ENCODE measurements at places on chromosomes 5 and 9.
A peak's percentile ranks its signal among the peaks of the same experiment; 100 is the strongest.

GRCh38 chr9:3541206-3541605, 15.4 kb upstream of the RFX3 start:
- no peak for DNase-seq

GRCh38 chr5:158139161-158139560, 280.2 kb upstream of the CLINT1 start:
- DNase-seq, result no peak

GRCh38 chr5:81763294-81763928, 12.5 kb upstream of the SSBP2 start:
- no peak for DNase-seq

- no peak for DNase-seq
Measured at GRCh38 chr9:16309469-16310271, 560.8 kb downstream of the BNC2 start.

GRCh38 chr5:142491270-142491669, 166.4 kb upstream of the SPRY4 start:
- no peak for DNase-seq

- no peak for DNase-seq
Measured at GRCh38 chr5:135156715-135157404, 122.8 kb upstream of the PITX1 start.

- DNase-seq, result no peak
Measured at GRCh38 chr5:77083088-77083487, 4.0 kb downstream of the ZBED3 start.

DNA sequence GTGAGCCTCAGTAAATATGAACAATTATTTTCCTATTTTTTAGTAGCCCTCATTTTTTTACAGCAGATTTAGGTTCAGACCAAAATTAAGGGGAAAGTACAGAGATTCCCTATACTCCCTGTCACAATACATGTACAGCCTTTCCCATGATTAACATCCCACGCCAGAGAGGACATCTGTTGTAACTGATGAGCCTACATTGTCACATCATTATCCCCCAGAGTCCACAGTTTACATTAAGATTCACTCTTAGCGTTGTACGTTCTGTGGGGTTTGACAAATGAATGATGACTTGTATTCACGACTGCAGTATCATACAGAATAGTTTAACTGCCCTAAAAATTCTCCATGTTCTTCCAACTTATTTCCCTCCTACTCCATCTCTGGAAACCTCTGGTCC, 262.3 kb upstream of the MSX2 start:
- no peak for DNase-seq

DNA sequence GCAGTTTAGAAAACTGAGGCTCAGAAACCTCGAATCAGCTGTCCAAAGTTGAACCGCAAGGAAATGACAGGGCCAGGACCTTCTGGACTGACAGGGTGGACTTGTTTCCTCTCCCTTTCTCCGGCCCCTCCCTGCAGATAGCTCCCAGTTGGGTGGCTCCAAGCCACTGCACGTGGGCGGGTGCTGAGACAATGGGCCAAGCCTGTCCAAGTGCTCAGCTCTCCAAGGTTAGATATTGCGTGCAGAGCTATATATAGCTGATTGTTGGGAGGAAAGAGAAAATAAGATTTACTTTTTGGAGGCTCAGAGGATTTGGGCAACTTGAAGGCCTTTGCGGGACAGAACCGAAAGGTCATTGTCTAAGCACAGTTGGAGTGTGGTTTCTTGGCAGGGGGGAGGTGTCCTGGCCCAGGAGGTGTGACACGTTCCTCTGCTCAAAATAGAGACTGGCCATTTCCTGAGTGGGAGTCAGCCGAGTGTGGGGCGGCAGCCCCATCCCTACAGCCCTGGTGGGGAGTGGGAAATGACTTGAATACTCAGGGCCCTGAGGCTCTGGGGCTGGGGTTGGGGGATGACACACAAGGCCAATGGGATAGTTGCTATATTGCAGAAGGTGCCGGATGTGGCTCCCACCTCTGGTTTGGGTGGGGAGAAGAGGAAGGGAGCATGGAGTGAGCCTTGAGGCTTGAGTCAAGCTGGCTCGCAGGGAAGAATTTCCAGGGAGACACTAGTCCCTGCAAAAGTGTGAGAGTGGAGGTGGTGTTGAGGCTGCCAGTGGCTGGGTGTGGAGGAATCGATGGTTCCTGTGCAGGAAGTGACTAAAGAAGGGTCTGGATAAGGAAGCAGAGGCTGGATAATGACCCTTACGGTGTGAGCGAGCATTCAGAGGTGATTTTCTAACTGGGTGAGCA, 44.4 kb upstream of the SMAD5 start:
- no peak for DNase-seq

- no peak for DNase-seq
Measured at GRCh38 chr9:99563364-99563763, 258.3 kb upstream of the NR4A3 start.

GRCh38 chr5:119275601-119276173, 80.1 kb upstream of the TNFAIP8 start:
- peak; percentile 71 for DNase-seq

DNA sequence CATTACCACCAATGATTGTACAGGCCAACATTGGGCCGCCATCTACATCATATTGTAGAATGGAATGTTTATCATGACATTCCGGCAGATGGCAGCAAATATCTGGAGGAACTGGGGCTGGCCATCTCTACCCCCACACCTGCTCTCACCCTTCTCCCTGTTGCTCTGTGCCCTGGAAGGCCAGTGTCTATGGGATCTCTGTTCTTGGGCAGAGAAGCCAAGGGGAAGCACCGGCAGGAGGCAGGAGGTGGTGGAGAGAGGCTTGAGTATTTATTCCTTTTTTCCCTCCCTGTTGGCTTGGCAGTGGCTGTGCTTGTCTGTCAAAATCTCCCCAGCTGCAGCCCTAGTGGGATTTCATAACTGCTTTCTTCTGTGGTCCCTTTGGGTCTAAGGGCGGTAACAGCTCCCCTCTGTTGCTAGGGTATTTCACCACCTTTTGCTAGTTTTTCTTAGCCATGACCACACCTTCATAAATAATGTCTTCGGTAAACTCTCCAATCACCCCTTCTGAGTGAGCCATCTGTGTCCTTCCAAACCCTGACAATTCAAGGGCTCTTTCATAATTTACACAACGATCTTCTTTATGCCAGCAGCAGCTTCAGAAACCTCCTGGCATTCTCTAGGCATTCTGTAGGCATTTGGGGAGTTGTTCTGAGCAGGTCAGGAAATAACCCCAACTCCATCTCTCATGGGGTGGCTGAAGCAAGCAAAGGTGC, 225.8 kb downstream of the MELK start:
- DNase-seq, result no peak

DNA sequence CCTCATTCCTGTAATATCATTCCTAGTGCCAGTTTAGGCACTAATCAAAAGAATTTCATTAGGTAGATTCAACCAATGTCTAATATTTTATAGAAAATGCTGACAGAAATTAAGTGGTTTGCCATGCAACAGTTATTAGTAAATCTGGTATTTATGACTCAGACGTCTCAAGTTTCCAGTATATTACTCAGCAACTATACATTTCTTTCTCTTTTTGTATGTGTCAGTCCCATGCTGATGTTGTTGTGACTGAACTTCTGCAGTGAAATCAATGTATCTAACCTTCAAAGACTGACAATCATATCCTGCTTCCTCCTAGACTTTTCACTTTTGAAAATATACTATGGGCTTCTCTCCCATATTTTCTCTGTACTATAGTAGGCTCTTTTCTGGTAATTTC, 822.5 kb downstream of the NR2F1-AS1 start:
- DNase-seq, result no peak

DNA sequence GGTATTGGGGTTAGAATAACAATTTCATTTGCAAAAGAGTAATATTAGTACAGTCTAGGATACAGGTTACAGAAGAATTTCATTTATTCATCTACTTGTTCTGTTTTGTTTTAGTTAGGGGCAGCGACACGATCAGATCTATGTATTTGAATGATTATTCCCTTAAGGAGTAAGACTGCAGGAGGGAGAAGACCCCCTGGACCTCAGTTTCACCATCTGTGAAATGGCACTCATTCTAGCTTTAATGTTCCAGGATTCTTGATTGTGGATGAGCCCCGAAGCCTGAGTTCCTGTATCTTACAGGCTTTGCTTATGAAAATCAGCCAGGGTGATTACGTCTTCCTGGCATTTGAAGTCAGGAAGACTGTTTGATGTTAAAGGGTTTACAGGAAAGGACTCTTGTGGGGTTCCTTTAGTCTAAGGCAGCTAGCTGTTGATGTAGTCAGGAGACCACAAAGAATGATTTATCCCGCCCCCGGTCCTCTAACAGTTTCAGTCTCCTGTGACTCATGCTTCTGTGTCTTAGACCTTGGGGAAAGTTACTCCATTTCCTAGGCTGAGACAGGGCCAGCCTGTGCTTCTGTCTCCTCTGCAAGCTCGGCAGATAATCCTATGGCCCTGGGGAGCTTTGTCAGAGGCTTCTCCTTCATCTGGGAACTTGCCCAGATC, 11.5 kb downstream of the SMIM3 start:
- peak; percentile 81 for DNase-seq

DNA sequence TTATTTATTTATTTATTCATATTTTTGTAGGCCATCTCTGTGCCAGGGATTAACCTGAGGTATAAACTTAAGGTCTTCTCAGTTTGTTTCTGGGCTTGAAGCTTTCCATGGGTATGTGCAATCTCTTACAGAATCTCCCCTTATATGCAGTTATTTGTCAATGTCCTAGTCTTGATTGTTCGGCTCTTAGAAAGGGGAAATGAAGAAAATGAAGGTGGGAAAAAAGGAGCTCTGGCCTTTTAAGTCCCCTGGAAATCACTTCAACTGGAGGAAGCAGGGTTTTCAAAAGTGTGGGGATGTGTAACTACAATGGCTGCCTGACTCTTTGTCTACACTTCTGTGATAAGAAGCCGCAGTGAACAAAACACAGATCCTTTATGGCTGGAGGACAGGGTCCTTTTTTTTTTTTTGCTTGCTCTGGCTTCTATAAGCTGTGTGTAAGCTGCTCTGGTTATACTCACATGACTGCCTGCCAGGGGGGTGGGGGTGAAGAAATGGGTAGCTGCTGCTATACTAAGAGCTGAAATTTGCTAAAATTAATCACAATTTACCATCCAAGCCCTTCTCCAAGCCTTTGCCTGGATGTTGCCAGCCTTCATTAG, 33.7 kb downstream of the CENPP start:
- DNase-seq, result no peak

DNA sequence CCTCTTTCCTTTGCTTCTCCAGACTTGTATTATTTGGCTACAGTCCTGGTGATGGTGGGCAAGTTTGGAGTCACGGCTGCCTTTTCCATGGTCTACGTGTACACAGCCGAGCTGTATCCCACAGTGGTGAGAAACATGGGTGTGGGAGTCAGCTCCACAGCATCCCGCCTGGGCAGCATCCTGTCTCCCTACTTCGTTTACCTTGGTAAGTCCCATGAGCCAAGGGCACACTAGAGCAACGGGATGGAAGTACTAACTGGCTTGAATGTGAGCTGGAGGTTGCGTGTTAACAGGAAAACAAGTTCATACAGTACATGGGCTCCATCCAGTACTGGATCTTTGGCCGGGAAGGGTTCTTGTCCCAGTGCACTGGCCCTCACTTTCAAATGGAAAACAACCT, 22.9 kb downstream of the SLC22A5 start:
- no peak for DNase-seq

GRCh38 chr9:85453850-85454249, 287.9 kb downstream of the AGTPBP1 start:
- DNase-seq, result no peak

- DNase-seq, result no peak
Measured at GRCh38 chr9:136693135-136693489, 5.9 kb upstream of the AGPAT2 start.

- DNase-seq, result no peak
Measured at GRCh38 chr5:68319706-68320412, 104.3 kb downstream of the PIK3R1 start.

- no peak for DNase-seq
Measured at GRCh38 chr5:675871-676698, 17.1 kb downstream of the TPPP start.

- DNase-seq, result no peak
Measured at GRCh38 chr5:80955082-80955590, 5.0 kb upstream of the RASGRF2 start.

DNA sequence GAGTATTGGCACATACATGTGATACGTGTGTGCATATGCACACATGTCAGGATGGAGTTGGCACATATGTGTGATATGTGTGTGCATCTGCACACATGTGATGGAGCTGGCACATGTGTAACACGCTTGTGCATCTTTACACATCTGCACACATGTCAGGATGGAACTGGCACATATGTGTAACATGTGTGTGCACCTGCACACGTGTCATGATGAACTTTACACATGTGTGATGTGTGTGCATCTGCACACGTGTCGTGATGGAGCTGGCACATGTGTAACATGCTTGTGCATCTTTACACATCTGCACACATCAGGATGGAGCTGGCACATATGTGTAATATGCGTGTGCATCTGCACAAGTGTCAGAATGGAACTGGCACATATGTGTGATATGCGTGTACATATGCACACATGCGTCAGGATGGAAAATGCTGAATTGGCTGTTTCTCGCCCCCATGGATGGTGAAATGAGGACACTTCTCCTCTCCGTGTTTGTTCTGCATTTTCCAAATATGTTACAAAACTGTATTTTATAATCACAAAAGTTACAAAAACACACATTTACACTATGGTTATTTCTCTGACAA, 16.3 kb upstream of the SLC6A19 start:
- DNase-seq, result no peak

DNA sequence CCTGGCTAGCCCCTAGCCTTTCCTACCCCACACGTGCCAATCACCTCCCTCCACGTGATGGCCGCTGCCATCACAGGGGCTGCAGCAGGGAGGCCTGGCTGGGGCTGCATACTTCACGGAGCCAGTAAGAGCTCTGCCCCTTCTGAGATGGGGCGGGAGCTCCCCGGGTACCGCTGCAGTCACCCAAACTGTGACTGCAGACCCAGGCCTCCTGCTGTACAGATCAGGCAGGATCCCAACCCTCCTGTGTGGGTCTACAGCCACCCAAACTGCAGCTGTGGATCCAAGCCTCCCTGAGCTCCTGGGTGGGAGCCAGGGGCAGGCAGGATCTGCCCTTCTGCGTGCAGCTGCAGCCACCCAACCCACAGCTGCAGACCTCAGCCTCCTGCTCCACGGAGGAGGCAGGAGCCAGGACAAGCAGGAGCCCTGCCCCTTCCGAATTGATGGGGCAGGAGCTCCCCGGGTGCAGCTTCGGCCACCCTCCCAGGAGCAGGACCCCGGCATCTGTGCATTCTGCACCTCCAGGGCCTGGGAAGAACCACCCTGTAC, 3.2 kb upstream of the BTNL9 start:
- no peak for DNase-seq

DNA sequence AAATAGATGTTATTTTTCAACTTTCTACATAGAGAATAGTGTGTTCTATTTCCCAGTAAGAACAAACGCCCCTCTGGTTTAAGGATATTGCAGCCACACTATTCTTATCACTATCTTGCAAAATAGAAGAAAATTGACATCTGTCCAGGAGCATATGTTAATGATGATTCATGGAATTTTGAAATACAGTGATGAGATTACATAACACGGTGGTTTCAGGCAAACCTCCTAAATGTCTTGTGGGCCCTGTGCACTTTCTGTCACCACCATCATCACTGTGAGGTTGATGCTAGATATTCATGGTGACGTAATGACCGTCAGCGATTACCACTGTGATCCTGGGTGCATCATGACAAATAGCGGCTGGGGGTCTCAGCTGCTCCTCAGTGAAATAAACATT, 48.1 kb downstream of the CFAP90 start:
- DNase-seq, result no peak

GRCh38 chr9:17928228-17928627, 349.4 kb downstream of the SH3GL2 start:
- DNase-seq, result no peak

- no peak for DNase-seq
Measured at GRCh38 chr9:134636149-134636507, 5.5 kb upstream of the COL5A1 start.

- DNase-seq, result no peak
Measured at GRCh38 chr5:61720829-61721228, 388.8 kb downstream of the ZSWIM6 start.
